ENCODE measurements at places on chromosomes 3 and 15.

- no peak for DNase-seq
Observed at GRCh38 chr3:173886-174285, 22.7 kb upstream of the CHL1 start.

- no peak for DNase-seq
Observed at GRCh38 chr3:22236490-22237270, 485.7 kb upstream of the ZNF385D start.

DNA sequence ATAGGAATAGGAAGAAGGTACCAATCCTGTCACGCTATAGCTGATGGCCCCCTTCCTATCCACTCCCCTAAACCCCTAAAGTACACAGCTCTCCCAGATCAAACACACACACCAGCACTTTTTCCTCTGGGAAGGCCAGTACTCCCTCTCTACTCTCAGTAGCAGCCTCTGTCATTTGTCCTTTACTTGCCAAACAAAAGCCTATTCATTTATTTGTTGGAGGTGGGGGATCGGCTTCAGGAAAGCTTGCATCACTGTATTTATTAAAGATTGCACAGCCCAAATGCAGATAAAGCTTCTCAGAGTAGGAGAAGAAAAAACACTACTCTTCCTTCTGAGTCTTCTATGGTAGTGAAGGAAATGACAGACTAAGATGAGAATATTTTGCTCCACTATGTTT lies 429.7 kb upstream of the RASGRP1 start:
- DNase-seq: no peak

GRCh38 chr3:22795917-22796316 lies 407.2 kb upstream of the UBE2E2 start:
- no peak for DNase-seq

GRCh38 chr15:42621386-42621785 lies 46.0 kb downstream of the STARD9 start:
- DNase-seq: no peak

DNA sequence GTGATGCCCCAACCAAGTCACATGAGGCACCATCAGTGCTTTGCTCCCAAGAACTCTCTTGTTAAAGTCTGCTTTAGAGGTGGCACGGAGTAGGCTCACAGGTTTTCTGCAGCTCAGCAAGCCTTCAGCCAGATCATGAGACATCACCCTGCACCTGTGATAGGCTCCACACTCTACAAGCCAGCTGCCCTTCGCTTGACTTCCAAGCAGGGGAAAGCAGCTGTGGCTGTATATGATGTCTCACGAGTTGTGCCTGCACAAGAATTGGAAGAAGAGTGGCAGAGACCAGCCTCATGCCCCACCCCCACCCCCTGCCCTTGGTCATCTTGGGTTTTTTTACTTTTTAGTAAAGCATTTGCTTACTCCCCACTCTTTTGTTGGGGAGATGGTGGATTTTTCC lies 22.5 kb downstream of the MRPS11 start:
- DNase-seq: no peak

DNA sequence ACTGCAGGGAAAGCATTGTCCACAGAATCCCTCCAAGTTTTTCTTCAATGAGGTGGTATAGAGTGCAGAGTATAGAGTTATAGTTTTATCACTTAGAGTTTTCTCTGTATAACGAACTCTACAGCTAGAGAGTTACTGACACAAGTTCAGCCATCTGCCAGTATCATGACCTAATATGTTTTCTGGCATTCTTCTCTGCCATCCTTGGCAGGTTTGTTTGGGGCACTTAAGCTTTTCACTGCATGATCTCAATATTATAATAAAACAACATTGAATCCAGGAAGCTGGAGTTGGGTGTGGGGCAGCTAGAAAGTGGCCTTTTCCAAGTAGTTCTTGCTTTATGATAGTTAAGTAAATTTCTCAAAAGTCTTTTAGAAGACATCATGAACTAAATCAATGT lies 743.5 kb upstream of the ARPP21 start:
- DNase-seq: no peak

DNA sequence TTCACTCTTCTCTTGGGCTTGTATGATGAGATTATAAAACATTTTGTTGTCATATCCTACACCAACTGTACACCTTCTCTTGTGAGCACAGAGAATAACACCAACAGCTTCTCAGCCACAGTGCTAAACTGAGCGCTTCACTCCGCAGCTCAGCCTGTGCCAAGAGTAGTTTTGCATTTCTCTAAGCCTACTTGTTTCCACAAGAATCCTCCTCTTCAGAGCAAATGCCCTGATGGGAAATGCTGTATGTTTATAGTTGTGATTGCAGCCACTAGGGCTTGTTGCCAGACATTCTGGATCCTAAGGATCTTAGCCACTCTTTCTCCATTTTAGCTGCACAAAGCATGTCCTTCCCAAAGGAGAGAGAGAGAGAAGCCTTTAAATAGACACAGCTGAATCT lies 138.8 kb upstream of the PLXND1 start:
- DNase-seq: no peak

GRCh38 chr3:31420311-31420710 lies 112.4 kb upstream of the STT3B start:
- DNase-seq: no peak

DNA sequence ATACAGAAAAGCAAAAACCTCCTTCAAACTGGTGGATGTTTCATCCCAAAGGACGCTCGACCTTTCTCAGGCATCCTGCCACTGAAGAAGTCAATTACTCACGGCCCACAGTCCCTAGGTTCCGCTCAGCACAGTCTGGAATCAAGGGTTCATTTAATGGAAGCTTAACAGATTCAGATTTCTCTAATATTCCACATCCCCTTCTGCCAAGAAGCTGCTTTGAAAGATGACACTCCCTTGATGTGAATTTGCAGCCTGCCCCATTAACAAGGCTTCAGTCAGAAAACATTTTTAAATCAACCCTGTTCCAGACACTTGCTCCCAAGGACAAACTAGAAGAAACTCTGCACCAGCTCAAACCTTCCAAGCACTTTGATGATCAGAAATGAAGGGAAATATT lies 81.2 kb downstream of the LIPC start:
- DNase-seq: no peak

GRCh38 chr15:68678746-68679145 lies 100.0 kb downstream of the CORO2B start:
- no peak for DNase-seq

- DNase-seq: no peak
Observed at GRCh38 chr3:11642431-11643191, 1.1 kb downstream of the VGLL4 start.

GRCh38 chr3:193507566-193507965 lies 47.1 kb downstream of the ATP13A4 start:
- DNase-seq: no peak

GRCh38 chr15:62357431-62357830 lies 192.3 kb upstream of the C2CD4B start:
- no peak for DNase-seq

- DNase-seq: no peak
Observed at GRCh38 chr3:156892701-156893100, 66.5 kb downstream of the LEKR1 start.

GRCh38 chr15:29046977-29047376 lies 161.2 kb downstream of the APBA2 start:
- no peak for DNase-seq

DNA sequence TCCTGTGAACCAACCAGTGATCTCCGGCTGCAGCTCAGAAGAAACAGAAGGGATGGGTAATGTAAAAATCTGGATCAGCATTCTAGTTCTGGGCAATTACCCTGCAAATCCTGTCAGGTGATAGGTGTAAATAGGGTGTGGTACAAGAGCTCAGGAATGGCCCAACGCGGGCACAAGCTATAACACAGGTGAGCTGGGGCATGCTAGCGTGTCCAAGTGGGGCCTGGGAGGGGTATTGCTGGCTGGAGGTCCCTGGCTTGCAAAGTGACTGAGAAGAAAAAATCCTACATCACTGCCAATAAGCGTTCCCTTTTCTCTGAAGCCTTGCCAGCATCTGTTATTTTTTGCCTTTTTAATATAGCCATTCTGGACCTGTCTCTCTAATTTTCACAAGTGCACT lies 9.7 kb upstream of the CHST2 start:
- no peak for DNase-seq

DNA sequence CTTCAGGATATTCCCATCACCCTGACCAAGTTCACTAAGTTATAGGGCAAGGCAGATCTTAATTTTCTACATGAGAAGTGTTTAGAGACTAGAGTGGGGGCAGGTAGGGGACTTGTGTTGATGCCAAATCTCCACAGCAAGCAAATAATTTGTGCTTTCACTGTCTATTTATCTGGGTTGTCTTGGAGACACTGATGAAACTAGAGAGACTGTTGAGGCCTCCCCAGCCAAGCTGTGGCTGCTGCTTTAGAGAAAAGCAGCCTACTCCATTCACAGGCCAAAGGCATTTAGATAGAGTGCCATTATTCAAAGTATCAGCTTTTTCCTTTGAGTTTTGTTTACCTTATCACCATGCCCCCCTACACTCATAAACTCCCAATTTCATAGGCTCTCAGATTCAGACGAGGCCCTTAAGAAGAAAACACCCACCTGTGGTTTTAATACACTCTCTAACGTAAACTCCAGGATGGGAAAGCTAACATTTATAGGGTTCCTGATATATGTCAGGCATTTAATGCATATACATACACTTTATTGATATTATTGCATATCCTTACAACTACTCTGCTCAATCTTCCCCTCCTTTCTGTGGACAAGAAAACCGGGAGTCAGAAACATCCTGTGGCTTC lies 130.4 kb upstream of the FOXB1 start:
- DNase-seq: no peak

- DNase-seq: no peak
Observed at GRCh38 chr3:151856118-151856517, 17.3 kb upstream of the SUCNR1 start.

GRCh38 chr3:119856695-119857094 lies 74.8 kb downstream of the NR1I2 start:
- no peak for DNase-seq

- DNase-seq: no peak
Observed at GRCh38 chr3:7015683-7016440, 154.9 kb downstream of the GRM7 start.

DNA sequence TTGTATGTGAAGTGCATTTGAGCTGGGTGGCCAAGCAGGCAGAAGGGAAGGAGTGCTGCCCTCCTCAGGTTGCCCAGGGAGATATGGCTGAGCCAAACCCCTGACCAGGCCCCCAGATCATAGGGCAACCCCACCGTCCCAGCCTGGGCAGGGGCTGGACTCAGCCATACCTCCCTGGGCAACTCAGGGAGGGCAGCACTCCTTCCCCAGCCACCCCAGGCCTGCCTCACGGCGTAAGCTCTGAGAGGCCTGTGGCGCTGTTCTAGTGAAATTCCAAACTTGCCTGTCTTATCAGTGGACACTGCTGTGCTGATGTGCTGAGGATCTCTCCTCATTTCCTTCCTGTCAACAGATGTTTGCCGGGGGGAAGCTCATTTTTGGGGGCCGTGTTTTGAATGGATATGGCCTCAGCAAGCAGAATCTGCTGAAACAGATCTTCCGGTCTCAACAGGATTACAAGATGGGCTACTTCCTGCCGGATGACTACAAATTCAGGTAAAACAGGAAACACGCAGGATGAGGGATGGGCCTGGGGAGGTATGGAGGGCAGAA lies 57.6 kb upstream of the FGD5 start:
- DNase-seq: no peak

DNA sequence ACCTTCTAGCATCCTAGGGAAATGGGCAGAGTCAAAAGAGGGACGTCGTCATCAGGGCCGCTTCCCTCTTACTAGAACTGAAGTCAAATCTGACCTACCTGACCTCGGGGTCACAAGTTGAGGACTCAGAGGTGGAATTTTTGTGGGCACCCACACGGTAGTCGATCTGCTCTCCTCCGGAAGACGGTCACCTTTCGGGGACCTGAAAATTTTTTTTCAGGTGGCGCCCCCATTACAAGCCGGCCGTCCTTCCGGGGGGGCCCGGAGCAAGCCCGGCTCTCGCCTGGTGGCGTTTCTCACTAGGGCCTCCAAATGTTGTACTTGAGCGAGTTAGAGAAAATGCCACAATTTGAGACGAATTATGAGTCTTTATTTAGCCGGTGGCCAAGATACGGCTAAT lies 157.5 kb upstream of the FRG2C start:
- no peak for DNase-seq

DNA sequence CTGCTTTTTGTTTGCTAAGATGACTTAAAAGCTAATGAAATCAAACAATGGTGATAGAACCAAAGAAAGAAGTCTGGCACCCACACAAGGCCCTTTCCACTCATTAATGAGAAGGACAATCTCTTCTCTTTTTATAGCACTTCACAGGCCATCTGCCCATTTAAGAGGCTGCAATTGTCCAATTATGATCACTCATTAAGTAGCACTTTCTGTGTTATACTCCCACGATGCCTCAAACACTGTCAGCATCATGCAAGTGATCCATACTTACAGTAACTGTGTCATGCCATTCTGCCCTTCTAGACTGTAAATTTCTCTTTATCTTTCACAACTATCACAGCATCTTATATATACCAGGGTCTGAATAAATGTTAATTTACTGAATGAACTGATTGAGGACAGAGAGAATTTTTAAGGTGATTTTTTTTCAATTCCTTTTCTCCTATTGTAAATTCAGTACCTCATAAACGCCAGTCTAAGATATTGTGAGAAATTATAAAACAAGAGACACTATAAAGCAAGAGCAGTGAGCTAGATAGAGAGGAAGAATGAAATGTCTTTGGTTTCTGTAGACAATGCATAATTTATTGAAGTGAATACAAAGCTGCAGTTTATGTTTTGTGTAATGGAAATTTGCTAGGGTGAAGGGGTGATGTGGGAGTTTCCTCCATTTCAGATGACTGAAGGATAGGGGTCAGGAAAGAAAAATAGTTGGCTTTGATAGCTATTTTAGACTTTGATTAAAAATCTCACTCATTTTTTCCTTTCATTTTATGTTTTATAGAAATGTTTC lies 17.3 kb downstream of the CD200 start:
- DNase-seq: no peak

DNA sequence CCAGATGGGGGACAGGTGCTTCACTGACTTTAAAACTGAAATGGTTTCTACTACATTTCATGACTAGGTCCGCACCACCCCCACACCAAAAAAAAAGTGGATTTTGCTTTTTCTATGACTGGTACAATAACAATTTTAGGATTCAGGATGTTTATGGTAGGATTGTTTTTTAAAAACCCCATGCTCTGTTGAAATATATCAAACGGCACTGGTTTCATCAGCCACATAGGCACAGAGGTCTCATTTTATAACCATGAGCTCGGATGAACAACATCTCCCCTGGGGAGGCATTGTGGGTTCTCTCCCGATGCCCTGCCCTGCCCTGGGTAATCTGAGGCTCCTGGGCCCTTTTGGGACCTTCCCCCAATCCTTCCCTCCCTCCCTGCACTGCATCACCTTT lies 202.7 kb upstream of the KBTBD8 start:
- DNase-seq: no peak

DNA sequence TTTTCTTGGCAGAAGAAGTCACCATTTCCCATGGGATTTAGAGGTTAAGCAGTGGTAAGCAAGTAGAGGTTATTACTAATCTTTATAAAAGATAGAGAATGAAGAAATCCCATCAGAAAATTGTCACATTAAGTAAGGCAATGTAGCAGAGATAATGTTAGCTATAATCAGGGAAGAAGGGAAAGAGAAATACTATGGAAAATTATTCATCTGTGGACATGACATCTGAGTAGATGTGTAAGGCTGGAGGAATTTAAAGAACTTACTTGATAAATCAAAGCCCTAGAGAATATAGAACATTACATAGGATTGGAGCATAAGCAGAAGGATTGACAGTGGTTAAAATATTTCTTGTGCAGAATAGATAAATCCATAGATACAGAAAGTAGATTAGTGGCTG lies 553.1 kb upstream of the CBLB start:
- no peak for DNase-seq

- DNase-seq: no peak
Observed at GRCh38 chr15:38843736-38844590, 279.3 kb upstream of the RASGRP1 start.

Data from NCI-H774 (cell line).